Naive thymus-derived CD4-positive, alpha-beta T cell (primary cell): ENCODE measurements at places on chromosomes 1 and 21. TPM values are rescaled to one million over a fixed set of nuclear protein-coding genes. Genes with fewer than 3 reads are reported as not detected.

Gene NIPAL3
- 35.5 TPM for total RNA-seq

Gene SPRR2E
- total RNA-seq = not detected

Gene WDR64
- 0.49 TPM for total RNA-seq

Gene ZNF670
- 4.0 TPM for total RNA-seq

DNA sequence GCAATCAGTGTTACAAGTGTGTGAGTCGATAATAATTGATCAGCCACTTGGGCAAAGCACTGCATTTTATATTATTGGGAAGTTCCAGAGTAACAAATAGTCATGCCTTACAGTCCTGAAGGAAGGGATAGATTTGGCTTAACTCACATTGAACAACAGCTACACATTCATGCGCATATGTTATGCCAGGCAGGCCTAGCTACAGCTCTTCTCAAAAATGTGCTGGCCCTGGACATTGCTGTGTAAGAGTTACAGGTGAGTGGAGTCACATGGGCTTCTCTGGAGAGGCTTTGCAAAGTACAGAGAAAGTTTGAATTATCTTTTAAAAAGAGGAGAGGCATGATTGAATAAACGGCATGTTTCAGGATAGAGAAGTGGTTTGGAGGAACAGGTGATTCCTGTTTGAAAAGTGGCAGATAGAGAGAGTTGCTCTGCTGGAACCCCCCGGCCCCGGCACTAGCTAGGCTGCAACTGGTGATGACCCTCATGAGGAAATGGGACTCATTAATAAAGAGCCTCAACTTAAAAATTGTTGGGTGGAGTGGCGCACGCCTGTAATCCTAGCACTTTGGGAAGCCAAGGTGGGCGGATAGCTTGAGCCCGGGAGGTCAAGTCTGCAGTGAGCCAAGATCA, 200.6 kb downstream of the CRB1 start:
- DNase-seq = no peak
- no peaks in the 10 kb centered on the region for H3K27me3 ChIP-seq
- no peaks in the 10 kb centered on the region for H3K4me1 ChIP-seq

GRCh38 chr1:7442036-7442435, 329.1 kb upstream of the VAMP3 start:
- H3K27me3 ChIP-seq = no peaks in the 10 kb centered on the region
- H3K27ac ChIP-seq = no peak overlapping the region
- H3K4me1 ChIP-seq = no peaks in the 10 kb centered on the region
- no peaks in the 10 kb centered on the region for H3K36me3 ChIP-seq
- no peak overlapping the region for H3K4me3 ChIP-seq

GRCh38 chr1:92326681-92327080, 27.8 kb downstream of the RPAP2 start:
- H3K27me3 ChIP-seq = no peaks in the 10 kb centered on the region

GRCh38 chr1:2416403-2416802, 4.0 kb upstream of the PEX10 start:
- peak overlapping the region; percentile 69 for H3K4me3 ChIP-seq
- H3K27me3 ChIP-seq = no peaks in the 10 kb centered on the region
- DNase-seq = no peak

DNA sequence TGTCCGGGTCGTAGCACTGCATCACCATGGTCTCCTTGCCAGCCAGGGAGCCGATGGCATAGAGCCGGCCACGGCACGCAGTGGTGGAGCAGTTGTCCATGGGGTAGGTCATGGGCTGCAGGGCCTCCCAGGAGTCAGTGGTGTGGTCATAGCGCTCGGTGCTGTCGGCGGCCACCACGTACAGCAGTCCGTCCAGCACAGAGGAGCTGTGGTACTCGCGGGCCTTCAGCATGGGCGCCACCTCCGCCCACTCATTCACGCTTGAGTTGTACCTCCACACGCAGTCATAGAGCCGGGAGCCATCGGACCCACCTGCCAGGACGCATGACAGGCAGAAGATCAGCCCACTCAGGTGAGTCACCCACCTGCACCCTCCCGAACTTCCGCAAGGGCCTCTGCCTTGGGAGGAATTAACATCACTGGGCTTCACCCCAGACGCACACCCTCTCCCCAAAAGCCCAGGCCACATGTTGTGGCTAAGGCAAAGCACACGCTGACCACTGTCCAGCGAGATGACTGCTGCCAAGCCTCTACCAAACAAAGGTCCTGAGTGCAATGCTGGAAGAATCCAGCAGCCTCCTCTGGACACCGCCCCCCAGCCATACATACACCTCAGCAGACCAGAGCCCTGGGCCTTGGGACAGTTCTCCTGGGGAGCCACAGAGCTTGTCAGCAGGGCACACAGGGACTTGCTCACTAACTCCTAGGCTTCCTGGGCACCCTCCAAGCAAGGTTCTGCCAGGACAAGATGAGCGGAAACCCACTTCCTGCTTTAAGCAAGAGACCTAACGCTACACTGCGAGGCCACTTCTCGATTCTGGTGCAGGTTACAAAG, 3.3 kb downstream of the KLHL21 start:
- peak overlapping the region; percentile 94 for H3K27ac ChIP-seq
- no peak for DNase-seq
- H3K4me3 ChIP-seq = peak overlapping the region; percentile 72
- no peaks in the 10 kb centered on the region for H3K36me3 ChIP-seq
- no peaks in the 10 kb centered on the region for H3K27me3 ChIP-seq
